Esophagus mucosa (tissue), 1 donor: ENCODE measurements at places on chromosomes 6 and 20.
A peak's percentile ranks its signal among the peaks of the same experiment; 100 is the strongest.

- peak; percentile 34 for ATAC-seq
Measured at GRCh38 chr20:33099843-33100538, 20.5 kb downstream of the BPIFB4 start.

GRCh38 chr6:131597446-131597845 lies 24.4 kb downstream of the ARG1 start:
- ATAC-seq: no peak

DNA sequence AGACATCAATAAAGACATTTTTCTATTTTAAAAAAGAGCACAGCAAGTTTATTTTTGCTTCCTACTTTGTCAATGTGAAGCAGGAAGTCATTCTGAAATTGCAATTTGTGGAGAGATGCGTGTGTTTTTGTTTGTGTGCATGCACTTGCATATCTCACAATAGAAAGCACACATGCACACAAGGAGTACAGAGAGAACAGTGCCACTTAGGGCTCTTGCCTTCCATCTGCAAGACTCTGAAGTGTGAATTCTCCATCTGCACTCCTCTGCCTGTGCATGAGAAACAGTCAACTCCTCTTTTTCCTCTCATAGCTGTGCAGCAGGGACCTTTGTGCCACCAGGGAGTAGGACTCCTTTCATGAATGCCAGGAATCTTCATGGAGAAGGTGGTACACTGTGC lies 316.3 kb upstream of the CNR1 start:
- no peak for ATAC-seq

GRCh38 chr6:162249907-162250642 lies 477.5 kb downstream of the PRKN start:
- ATAC-seq: no peak

- ATAC-seq: no peak
Measured at GRCh38 chr6:107531868-107532267, 42.0 kb downstream of the SOBP start.
